Neural crest cell (in vitro differentiated cells): ENCODE measurements at places on chromosomes 7 and 10. TPM values are rescaled to one million over a fixed set of nuclear protein-coding genes. Genes with fewer than 3 reads are reported as not detected.

SPDYE8 gene
- total RNA-seq: not detected in 2 replicates

TRIM50 gene
- total RNA-seq: not detected in 2 replicates

ADARB2 gene
- 1.6 and 1.8 TPM in 2 replicates for total RNA-seq

TET1 gene
- total RNA-seq: 27.7 and 30.0 TPM in 2 replicates

CYP3A5 gene
- total RNA-seq: not detected in 2 replicates

PDK4 gene
- 0.07 TPM in 1 of 2 replicates, not detected in the other for total RNA-seq
